OCI-M1 (cell line): ENCODE measurements at places on chromosomes 12 and 14.

- no peak for DNase-seq
These were observed 53.5 kb upstream of the PPP2R5C start for GRCh38 chr14:101707863-101708620.

DNA sequence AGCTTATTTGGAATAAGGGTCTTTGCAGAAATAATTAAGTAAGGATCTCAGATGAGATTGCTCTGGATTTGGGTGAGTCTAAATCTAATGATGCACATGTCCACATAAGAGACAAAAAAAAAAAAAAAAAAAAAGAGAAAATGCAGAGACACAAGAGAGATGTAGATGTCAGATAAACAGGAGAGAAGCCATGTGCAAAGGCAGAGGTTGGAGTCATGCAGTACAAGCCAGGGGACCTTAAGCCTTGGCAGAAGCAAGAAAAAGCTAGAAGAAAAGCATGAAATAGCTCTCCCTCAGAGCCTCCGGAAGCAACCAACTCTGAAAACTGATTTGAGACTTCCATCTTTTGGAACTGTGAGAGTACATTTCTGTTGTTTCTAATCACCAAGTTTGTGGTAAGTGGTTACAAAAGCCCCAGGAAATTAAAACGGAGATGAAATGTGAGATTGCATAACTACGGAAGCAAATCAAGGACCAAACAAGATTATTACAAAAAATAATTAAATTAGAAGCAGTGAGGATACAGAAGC is 1304.0 kb upstream of the SEL1L start:
- DNase-seq, result no peak

- DNase-seq, result no peak
These were observed 9.1 kb downstream of the VWF start for GRCh38 chr12:6115389-6115788.

- DNase-seq, result peak; percentile 67
These were observed 133.1 kb downstream of the PRIMA1 start for GRCh38 chr14:93655078-93655750.

DNA sequence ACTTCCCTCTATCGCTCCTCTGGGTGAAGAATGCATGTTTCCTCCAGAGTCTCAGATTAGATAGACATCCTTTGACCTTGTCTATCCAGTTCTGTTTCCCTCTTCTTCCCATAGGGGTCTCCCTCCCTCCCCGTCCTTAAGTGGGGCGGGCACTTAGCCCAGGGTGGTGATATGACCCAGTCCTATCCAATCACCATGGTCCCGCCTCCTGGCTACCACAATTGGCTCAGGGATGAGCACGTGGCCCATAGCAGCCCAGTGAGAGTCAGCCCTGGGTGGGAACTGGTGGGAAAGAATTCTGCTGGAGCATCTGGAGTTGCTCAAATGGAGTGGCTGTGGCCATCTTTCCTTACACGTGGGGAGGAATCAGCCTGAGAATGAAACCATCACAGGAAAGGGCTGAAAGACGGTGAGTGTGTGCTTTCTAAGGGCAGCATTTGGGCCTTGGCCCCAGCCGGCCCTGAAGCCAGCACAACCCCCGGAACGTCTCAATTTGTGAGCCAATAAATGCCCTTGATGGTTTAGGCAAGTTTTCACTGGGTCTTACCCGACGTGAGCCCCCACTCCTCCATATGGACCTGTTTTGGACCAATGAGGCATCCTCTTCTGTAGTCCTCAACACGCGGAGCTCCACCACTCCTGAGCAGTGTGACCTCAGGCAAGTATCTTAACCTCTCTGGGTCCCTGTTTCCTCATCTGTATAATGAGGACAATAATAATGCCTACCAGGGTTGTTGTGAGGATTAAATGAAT is 14.4 kb upstream of the MLXIP start:
- peak; percentile 99 for DNase-seq

DNA sequence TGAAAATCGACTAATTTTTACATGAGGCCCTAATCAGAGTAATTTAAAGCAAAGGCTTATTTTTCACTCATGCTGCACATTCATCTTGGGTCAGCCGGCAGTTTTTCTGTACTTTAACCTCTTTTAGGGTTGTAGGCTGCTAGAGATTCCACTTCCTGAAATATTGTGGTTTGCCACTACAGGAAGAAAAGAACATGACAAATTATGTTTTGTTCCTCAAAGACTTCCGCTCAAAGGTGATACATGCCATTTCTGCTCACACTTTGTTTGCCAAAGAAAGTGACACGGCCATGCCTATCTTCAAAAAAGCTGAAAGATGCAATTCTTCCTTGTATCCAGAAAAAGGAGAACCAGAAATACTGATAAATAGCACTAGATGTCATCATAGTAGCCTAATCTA is 183.4 kb upstream of the PPFIA2 start:
- DNase-seq, result peak; percentile 72

GRCh38 chr14:45790293-45790692 is 537.3 kb upstream of the MIS18BP1 start:
- DNase-seq, result no peak

DNA sequence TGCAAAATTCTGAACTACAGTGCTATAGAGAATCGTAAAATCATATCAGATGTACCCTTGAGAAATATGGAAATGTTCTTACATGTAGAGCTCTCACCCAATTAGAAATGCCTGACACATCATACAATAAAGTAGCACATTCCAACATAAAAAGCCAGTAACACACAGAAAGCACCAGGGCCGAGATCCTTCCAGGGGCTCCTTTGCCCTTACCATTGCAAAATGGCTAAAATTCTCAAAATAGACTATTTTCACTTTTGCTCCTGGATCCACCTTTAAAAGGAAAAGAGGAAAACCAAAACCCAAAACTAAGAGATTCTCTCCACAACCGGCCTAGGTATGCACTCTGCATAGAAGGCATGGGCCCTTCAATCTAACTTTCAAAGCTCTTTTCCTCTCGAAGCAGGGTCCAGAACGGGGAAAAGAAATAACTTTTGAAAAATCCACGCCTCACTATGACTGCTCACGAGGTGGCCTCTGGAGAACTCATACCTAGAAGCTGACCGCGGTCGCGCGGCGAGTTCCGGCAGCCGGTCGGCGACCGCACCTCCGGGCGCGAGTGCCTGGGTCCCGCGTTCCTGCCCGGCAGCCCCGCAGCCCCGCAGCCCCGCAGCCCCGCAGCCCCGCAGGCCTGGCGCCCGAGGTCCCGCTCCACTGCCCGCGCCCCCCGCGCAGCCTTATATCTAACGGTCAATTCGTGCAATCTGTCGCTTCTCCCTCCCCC is 2.7 kb downstream of the OTX2 start:
- no peak for DNase-seq

DNA sequence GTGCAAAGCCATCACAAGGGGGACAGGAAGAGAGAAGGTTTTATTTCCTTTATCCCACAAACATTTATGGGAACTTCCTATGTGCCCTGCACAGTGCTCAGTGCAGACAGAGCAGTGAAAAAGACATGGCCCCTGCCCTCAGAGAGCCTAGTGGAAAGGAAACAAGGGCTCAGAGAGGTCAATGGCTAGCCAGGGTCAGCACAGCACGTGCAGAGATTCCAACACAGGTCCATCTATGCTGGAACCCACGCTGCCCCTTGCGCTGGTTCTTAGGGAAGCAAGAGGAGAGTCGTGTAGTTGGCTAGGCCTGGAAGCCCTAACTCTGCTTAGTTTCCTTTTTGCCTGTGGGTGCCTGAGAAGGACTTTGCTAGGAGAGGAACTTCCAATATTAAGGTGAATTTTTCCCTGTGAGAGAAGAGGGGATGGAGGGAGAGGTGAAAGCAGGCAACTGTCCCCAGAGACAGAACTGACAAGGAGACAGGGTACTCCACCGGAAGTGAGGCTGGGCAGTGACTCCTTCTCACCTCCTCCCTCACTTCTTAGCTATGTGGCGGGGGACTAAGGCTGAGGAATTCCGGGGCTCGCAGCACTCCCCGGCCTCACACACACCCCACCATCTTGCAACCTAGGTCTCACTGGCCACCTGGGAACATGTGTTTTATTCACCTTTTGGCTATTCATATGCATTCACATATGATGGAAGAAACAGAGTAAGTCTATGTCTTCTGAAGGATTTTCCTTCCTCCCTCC is 12.1 kb upstream of the GPX2 start:
- no peak for DNase-seq

DNA sequence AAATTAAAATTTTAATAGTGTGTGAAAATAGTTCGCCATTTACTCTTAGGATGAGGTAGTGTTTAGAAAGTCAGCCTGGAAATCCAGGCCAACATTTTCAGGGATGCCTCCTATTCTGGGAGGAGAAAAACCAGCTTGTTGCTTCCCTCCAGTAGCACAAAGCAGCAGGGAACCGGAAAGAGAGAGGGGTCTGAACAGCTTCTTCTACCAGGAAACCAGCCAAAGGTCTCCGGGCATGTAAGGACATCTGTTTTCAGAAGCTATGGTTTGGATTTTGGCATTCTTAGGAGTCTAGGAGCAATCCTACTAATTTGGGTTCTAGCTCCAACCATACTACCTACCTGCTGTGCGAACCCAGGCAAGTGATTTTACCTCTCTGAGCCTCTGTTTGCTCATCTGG is 85.3 kb downstream of the DPF3 start:
- no peak for DNase-seq

- DNase-seq, result no peak
These were observed 61.3 kb upstream of the GPR68 start for GRCh38 chr14:91305650-91306431.
